T-cell (primary cell): ENCODE measurements at places on chromosomes 3 and 15.

DNA sequence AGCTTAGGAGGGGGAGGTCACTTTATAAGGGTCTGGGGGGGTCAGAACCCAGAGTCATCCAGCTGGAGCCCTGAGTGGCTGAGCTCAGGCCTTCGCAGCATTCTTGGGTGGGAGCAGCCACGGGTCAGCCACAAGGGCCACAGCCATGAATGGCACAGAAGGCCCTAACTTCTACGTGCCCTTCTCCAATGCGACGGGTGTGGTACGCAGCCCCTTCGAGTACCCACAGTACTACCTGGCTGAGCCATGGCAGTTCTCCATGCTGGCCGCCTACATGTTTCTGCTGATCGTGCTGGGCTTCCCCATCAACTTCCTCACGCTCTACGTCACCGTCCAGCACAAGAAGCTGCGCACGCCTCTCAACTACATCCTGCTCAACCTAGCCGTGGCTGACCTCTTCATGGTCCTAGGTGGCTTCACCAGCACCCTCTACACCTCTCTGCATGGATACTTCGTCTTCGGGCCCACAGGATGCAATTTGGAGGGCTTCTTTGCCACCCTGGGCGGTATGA is at the start of gene RHO:
TSS of gene RHO (plus strand) at position 51 of the 512 bp plus-strand sequence. CDS start at position 146, 95 bp downstream.
- no peak within 1 kb of the TSS for H3K4me3 ChIP-seq
- H3K27me3 ChIP-seq = no peaks in the 10 kb centered on the region
- H3K4me1 ChIP-seq = no peaks in the 10 kb centered on the region
- H3K27ac ChIP-seq = no peak within 1 kb of the TSS

- no peak for DNase-seq
- H3K27me3 ChIP-seq = peaks cover 3% of the 10 kb centered on the region
- peaks cover 9% of the 10 kb centered on the region for H3K4me1 ChIP-seq
- no peaks in the 10 kb centered on the region for H3K36me3 ChIP-seq
Observed at GRCh38 chr3:153397794-153398193, 235.8 kb downstream of the RAP2B start.

DNA sequence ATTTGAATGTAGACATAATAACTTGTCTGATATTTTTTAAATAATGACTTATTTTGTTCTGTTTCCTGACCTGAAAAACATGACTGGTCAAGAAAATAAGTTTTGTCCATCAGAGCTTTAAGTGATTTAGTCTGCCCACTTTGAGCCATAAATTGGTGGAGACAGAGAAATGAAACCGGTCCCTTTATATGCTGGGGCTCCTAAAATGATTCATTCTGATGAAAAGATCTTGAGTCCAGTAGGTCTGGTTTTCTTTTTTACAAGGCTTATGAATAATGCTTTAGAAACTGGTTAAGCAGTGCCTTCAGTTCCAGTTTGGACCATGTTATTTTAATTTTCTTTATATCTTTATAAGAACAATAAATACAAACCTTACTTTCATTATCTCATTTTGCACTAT is 293.2 kb downstream of the DIPK2A start:
- H3K4me3 ChIP-seq = no peak overlapping the region
- no peak for DNase-seq
- no peak overlapping the region for H3K27ac ChIP-seq
- no peaks in the 10 kb centered on the region for H3K4me1 ChIP-seq
- H3K36me3 ChIP-seq = no peaks in the 10 kb centered on the region

GRCh38 chr15:62094388-62094787 is 27.6 kb downstream of the C2CD4A start:
- no peaks in the 10 kb centered on the region for H3K4me1 ChIP-seq
- DNase-seq = no peak
- no peak overlapping the region for H3K4me3 ChIP-seq
- H3K27me3 ChIP-seq = no peaks in the 10 kb centered on the region
- no peaks in the 10 kb centered on the region for H3K36me3 ChIP-seq

DNA sequence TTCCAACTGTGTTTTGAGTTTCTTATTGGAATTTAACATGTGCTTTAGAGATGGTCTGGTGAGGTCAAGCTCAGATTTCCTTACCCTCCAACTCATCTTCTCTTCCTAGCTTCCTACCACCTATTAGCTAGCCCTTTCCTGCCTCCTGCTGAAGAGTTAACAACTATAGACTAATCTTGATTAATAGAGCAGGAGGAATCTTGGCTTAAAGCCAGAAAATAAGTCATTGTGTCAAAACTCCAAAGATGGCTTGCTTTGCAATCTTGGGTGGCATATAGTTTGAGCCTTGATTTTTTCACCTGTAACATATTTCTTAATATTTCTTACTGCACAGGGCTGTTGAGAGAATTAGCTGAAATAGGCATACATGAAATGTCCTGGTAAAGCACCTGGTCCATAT is 27.3 kb downstream of the BCL2L10 start:
- no peak overlapping the region for H3K27ac ChIP-seq
- no peak overlapping the region for H3K4me3 ChIP-seq
- no peak for DNase-seq
- no peaks in the 10 kb centered on the region for H3K36me3 ChIP-seq
- H3K27me3 ChIP-seq = no peaks in the 10 kb centered on the region

DNA sequence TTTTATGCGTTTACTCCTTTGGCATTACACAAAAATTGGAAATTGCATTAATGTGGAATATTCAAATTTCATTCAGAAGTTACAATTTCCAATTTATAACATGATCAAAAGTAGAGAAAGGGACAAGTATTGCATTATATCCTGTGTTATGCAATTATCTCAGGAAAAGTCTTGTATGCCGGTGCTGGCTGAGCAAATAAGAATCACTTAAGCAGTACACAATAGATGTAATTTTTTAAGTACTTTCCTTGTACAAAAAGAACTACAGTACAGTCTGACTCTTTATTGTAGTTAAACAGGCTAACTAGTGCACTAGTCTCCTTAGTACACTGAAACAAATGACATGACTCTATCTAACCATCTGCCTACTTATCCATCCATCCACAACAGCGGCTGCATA is 493.2 kb upstream of the KCNMB2 start:
- H3K27me3 ChIP-seq = no peaks in the 10 kb centered on the region
- DNase-seq = no peak
- H3K4me1 ChIP-seq = no peaks in the 10 kb centered on the region

DNA sequence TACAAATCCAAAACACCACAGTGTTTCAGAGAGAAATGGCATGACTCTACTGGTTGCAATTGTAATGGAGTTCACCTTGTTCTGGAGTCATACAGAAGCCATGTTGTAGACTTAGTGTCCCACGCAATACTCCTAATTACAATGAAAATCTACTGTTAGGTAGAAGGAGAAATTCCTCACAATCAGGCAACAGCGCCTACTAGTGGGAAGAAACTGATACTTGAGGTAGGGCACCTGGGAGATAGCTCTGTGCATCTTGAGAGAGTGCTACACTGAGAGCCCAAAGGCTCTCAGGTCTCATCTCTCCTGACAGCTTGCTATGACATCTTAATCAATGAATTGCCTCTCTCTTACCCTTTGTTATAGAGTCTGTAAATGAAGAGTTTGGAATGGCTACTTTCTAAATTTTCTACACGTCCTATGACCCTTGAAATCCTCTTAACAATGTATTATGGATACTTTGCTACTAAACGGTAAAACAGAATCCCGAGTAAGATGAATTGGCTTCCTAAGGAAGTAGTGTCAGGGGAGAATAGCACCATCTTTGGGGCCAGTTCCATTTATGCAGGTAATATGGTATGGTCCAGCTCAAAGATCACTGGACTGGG is 422.7 kb upstream of the TPRG1 start:
- H3K27me3 ChIP-seq = no peaks in the 10 kb centered on the region
- peak; percentile 17 for DNase-seq
